ENCODE measurements at places on chromosomes 11 and 22. TPM values are rescaled to one million over a fixed set of nuclear protein-coding genes. Genes with fewer than 3 reads are reported as not detected.

Gene TIMP3
- total RNA-seq = 1.9 TPM

Gene CRYBB2
- 1.0 TPM for total RNA-seq

Gene CELSR1
- total RNA-seq = 20.4 TPM

Gene MMP8
- total RNA-seq = not detected
